Activated CD4-positive, alpha-beta T cell treated with anti-CD3 and anti-CD28 coated beads for 24 hours (primary cell): ENCODE measurements at places on chromosomes 1 and 21.

GRCh38 chr1:109389638-109390341 lies 7.9 kb downstream of the SORT1 start:
- no peak for DNase-seq

- no peak for DNase-seq
These were observed 38.8 kb downstream of the TMEM53 start for GRCh38 chr1:44635439-44635838.

GRCh38 chr21:42632771-42633690 lies 20.4 kb upstream of the PDE9A start:
- DNase-seq, result no peak

DNA sequence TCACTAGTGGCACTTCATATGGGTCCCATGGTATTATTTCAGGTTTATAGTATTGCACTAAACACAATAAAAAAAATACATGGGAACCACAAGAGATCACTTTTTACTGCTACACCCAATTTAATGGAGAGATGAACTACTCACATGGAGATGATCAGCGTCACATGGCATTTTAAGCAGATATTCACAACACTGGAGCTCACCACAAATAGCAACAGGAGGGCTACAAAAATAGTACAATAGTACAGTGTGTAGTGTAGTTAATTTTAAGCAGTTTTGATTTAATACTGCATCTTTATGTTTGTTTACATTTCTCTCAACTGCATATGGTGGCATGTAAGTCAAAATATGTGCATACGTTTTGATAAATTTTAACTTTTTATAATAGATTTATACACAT lies 31.0 kb downstream of the SNX7 start:
- DNase-seq, result no peak

- peak; percentile 88 for DNase-seq
These were observed 10.4 kb upstream of the RAB42 start for GRCh38 chr1:28581531-28582247.

GRCh38 chr1:18320051-18320450 lies 160.7 kb upstream of the KLHDC7A start:
- no peak for DNase-seq

GRCh38 chr1:196598942-196599748 lies 9.1 kb downstream of the KCNT2 start:
- no peak for DNase-seq

- no peak for DNase-seq
These were observed 523.2 kb upstream of the B3GALT2 start for GRCh38 chr1:193709607-193710006.

- DNase-seq, result no peak
These were observed 35.7 kb upstream of the HLX start for GRCh38 chr1:220843481-220844011.
